ENCODE measurements at places on chromosomes 11 and 22. TPM values are rescaled to one million over a fixed set of nuclear protein-coding genes. Genes with fewer than 3 reads are reported as not detected.

The CARNS1 gene
- total RNA-seq = 0.09 TPM

The SERPINH1 gene
- 481 TPM for total RNA-seq

The RBMXL2 gene
- total RNA-seq = not detected

The MMP12 gene
- not detected for total RNA-seq

The GNAZ gene
- 0.48 TPM for total RNA-seq

The IL17RA gene
- 13.7 TPM for total RNA-seq

The LRRN4CL gene
- 0.64 TPM for total RNA-seq

Data from Caco-2 (cell line).